ENCODE measurements at places on chromosomes 11 and 22.

- DNase-seq = no peak
Observed at GRCh38 chr11:120261321-120261720, 21.4 kb downstream of the POU2F3 start.

DNA sequence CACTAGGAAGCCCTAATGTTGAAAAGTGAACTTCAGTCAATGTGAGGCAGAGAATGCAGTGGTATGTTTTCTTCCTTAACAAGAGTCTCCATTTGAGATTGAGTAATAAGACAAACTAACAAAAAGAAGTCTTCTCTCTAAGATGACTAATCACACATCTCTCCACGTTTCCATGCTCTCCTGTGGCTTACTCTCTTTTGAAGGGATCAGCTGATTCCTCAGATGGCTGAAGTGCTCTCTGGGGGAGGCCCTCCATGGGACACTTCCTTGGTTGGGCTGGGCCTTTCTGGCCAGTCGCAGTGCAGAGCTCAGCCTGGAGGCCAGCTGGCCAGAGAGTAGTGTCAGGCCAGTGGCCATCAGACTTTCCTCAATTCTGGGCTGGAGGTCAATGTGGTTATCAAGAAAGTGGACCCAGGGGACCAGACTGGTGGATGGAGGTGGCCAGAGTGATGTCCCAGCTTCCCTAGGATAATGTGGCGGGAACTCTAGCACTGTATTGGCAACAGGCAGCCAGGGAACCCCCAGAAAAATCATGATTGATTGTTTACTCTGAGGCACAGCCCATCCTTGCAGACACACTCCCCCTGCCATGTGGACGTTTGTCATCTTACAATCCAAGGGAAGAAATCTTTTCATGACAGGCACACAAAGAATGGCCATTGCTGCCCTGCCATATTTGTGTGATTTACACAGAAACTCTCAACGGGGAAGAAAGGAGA, 14.5 kb downstream of the CSRP3 start:
- DNase-seq = no peak

- no peak for DNase-seq
Observed at GRCh38 chr11:113937918-113938317, 33.3 kb downstream of the HTR3B start.

- DNase-seq = peak; percentile 33
Observed at GRCh38 chr11:46331282-46331984, 15.8 kb upstream of the DGKZ start.

DNA sequence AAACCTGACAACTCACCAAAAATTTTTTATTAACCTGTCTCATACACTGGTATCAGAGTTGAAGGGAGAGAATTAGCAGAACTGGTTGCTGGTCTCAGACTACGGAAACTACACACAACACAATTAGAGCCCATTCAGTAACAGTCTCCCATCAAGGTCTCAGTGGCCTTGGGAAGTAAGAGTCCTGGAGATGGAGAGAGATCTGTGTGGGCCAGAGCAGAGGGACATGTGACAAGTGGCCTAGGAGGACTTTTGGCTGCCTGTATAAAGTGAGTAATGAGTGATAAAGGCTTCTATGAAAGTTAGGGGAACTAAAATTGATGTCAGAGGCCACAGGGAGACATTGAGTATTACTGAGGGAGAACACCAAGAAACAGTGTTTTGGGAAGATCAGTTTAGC, 58.9 kb downstream of the PARVA start:
- DNase-seq = no peak

DNA sequence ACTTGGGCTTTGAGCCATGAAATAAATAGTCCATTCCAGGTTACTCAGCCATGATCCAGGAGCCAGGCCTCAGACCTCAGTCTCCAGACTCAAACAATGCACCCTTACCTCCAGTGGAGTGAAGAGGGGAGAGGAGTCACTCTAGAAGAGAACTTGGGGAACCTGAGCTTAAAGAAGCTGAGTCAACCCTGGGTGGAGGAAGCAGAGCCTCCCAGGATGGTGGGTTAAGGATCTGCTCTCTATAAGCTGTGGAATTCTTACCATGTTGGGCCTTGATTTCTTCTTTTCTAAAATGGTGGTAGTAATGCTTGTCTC, 113.2 kb downstream of the NECTIN1 start:
- no peak for DNase-seq

- no peak for DNase-seq
Observed at GRCh38 chr11:67076202-67076601, 19.6 kb downstream of the RHOD start.

- no peak for DNase-seq
Observed at GRCh38 chr11:119722281-119722794, 6.7 kb downstream of the NECTIN1 start.

- DNase-seq = no peak
Observed at GRCh38 chr11:128892866-128893565, 1.9 kb downstream of the KCNJ5 start.

DNA sequence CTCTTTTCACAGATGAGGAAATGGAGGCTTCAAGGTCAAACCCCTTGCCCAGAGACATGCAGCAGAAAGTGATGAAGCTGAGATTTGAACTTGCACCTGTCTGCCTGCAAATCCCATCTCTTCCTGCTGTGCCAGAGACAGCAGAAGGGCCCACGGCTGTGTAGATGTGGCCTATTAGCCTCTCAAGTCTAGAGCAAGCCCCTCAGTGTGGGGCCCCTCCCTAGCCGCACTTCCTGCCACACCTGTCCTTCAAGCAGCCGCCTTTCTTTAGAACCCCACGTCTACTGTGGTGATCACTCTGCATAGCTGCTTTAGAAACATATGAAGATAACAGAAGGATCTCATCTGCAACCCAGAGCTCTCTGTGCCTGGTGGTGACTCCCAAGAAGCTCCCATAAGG, 41.2 kb upstream of the JAM3 start:
- DNase-seq = no peak

DNA sequence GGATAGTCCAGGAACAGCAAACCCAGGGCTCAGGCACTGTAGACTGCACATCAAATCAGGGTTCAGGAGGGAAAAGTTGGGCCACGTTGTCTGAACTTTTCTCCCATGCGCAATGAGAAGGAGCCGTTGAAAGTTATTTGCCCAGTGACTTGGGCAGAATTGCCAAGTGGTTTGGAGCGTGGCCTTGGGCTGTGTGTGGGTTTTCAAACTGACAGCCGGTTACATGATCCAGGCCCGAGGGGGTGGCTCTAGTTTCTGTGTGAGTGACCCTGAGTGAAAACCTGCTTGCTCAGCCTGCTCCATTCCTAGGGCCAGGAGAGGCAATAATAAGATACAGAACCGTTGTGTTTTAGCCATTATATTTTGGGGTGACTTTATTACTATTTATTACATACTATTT, 20.3 kb downstream of the MB start:
- DNase-seq = no peak

DNA sequence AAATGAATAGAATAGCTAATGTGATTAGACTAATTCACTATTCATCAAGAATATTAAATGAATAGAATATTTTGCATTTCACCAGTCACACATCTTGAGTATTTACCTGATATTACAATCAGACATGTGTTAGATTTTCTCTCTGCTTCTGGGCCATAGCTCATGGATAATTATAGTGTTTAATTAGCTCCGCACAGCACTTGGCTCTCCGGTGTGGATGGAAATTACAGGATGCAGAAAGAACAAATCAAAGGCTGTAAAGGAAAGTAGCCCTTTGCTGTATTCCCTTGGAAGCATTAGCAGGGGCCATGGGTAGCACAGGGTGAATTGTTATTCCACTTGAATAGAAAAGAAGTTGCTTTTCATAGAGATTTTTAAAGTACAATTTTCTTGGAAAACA, 320.3 kb upstream of the SORL1-AS1 start:
- no peak for DNase-seq

- DNase-seq = no peak
Observed at GRCh38 chr11:1158681-1159487, 1.1 kb downstream of the MUC5AC start.

DNA sequence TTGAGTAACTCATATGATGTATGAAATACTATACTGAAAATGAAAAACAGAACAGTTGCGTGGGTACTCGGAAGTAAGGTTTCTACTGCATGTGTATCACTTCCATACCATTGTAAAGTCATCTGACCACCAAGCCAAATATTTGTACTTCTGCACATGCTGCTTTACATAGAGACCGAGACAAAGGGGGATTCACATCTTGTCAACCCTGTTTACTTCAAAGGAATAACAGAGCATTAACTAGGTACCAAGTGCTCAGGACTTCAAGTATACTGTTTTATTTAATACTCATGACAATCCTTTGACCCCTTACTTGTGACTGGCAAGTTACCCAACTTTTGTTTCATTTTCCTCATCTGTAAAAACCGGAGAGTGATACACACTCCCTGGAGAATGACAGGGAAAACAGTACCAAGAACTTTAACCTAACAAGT, 9.9 kb downstream of the MAPK1 start:
- no peak for DNase-seq

- no peak for DNase-seq
Observed at GRCh38 chr11:66880496-66881450, 23.9 kb downstream of the LRFN4 start.

GRCh38 chr11:115672412-115672811, 168.2 kb upstream of the CADM1 start:
- no peak for DNase-seq

- no peak for DNase-seq
Observed at GRCh38 chr11:79255965-79256364, 184.9 kb downstream of the TENM4 start.

DNA sequence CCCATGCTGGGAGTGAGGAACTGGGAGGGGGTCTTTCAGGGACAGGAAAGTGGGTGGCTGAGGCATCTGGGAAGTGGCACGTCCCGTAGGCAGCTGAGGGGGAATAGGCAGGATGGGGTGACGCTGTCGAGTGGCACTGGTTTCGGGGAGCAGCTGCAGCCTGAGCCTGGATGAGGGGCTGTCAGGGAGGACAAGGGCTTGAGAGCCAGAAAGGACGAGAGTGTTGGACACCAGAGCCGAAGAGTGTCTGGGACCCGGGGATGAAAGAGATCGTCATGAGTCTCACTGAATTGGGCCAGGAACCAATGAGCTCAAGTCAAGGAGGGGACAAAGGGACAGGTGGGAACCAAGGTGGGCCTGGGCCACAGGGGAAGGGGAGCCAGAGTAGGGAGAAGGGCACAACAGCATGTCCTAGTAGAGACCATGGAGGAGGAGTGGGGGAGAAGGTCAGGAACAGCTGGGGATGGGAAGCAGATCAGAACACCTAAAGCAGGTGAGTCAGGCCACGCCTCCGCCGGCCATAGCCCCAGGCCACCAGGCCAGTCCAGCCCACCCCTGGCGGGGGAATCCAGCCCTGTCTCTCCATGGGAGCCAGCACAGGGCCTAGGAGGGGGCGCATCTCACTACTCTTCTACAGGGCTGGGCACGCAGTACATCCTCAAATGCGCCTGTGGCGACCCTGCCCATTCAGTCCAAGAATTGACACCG, 4.2 kb downstream of the RAB3IL1 start:
- no peak for DNase-seq

DNA sequence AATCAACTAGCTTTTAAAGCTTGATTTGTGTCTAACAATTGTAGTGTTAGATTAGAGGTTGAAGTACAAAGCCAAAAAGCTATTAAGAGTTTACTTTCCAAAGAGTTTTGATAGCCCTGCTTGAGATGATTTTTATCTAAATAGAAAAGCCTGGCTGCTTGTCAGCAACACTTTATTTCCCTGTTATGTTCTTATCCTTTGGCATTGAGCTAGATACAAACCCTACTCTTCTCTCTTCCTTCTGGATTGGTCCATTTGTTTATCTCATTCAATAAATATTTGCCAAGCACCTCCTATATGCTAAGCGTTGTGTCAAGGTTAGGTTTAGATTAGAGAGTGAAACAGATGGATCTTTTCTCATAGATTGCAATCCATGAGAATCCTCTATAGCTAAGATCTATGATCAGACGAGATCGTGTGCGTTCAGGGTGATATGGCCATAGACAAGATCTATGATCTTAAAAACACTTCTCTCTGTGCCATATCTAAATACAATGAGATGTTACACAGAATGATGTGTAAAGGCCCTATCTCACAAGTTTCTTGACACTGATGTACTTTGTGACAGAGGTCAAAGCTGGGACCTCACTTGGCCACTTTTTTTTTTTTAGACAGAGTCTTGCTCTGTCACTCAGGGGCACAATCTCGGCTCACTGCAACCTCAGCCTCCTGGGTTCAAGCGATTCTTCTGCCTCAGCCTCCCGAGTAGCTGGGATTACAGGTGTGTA, 57.8 kb downstream of the CTNND1 start:
- no peak for DNase-seq

DNA sequence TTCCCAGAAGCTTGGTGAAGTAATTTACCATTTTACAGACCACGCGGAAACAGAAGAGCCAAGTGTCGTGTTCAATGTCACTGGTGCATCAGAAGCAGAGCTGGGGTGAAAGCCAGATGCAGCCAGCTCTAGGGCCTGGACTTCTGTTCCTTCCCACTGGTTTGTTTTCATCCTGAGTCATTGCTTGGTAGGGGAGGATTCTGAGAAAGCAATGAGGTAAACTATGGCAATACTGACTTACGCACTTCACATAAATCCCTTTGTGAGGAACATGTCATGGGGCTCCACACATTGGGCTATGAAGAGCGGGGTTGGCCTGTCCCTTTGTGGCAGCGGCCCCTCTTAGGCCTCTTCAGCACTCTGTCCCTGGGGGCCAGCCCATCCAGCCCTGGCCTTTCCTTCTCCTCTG, 52.4 kb upstream of the RBFOX2 start:
- no peak for DNase-seq

GRCh38 chr11:30474151-30474954, 111.8 kb downstream of the MPPED2 start:
- DNase-seq = no peak

- no peak for DNase-seq
Observed at GRCh38 chr11:113168354-113169342, 145.7 kb upstream of the TTC12 start.

- no peak for DNase-seq
Observed at GRCh38 chr11:80414181-80415165, 973.6 kb upstream of the TENM4 start.

DNA sequence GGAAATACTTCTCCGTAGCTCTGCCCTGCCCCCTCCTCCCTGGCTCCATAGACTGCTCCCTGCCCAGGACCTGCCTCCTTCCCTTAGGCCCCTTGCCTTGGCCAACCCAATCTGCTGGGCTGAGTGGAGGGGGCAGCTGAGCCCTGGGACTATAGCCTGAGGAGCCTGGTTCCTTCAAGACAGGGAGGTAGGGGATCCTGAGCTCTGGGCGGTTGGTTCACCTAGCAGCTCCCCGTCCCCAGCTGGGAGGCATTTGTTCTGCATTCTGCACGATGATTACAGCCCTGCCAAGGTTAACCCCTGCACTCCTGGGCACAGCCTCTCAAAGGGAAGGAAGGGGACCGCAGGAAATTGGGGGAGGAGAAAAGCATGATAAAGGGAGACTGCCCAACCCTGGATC, 3.6 kb upstream of the CDC42EP1 start:
- DNase-seq = no peak

GRCh38 chr11:12410006-12410728, 32.8 kb downstream of the PARVA start:
- DNase-seq = no peak

GRCh38 chr11:84398017-84398626, 1112.0 kb upstream of the CCDC90B start:
- DNase-seq = no peak

GRCh38 chr11:66867425-66868040, 10.7 kb downstream of the LRFN4 start:
- no peak for DNase-seq

- DNase-seq = no peak
Observed at GRCh38 chr11:1260023-1260501, 37.2 kb downstream of the MUC5B start.
